ENCODE measurements at places on chromosomes 2 and 18.

GRCh38 chr2:217846321-217846743, 156.5 kb downstream of the TNS1 start:
- DNase-seq = no peak

DNA sequence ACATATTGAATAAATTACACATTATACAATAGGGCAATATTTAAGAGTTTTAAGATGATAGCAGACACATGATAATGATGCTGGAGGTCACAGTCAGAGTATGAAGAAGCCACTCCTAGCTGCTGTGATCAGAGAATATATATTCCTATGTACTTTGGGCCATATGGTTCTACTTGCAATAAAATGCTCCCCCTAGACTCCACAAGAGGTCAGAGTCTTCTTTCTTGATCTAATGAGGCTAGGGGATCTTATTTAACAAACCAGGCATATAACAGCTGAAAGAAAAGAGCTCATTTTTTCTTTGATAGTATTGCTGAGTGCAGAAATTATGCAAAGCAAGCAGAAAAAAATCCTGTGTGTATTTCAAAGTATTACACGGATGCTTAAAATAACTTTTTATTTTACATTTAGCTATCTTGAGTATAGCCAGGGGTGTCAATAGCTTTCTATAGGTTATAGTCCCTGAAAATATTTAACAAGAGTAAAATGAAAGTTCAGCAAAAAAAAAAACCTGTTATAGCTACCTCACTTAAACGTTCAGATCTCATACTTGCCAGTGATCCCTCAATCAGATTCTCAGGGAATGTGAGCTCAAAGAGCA, 748.7 kb upstream of the CHAC2 start:
- DNase-seq = no peak

GRCh38 chr2:31654241-31654640, 73.5 kb upstream of the SRD5A2 start:
- peak; percentile 0 for DNase-seq

DNA sequence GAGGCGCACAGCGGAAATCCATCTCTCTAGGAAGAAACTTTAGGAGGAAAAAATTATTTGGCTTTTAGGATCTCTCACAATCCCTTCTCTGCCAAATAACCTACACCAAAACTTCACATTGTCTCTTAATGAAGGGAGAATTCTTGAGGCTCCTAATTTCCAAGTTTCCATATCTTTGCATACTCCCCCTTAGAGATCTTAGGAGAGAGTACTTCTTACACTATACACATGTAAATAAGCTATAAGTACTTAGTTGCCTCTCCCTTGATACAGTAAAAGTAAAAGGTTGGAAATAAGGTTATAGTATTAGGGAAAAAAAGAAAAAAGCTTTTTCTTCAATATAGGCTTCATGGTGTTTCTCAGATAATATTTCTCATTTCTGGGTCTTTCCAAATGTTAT, 596.7 kb downstream of the SATB2 start:
- DNase-seq = no peak

GRCh38 chr2:22290909-22291473, 1094.0 kb upstream of the KLHL29 start:
- DNase-seq = no peak

- no peak for DNase-seq
These were observed 270.8 kb downstream of the ZEB2 start for GRCh38 chr2:144249035-144249637.

DNA sequence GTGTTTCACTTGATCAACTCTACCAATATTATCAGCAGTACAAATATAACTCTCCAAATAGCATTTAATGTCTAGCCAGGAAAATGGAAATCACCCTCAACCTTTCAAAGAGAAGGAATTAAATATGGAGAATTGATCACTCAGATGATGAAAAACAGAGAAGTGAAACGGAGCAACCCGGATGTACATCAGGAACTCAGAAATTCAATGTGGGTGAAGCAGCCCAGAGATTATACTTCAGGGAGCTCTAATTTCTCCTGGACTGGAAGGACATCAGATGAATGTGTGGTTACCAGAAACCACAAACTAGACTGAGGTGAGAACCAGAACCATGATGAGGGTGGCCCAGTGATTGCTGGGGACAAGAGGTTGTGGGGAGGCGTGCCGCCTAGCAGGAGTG, 35.5 kb upstream of the COBLL1 start:
- no peak for DNase-seq

- no peak for DNase-seq
These were observed 219.0 kb downstream of the MYO3B start for GRCh38 chr2:170396799-170397459.

DNA sequence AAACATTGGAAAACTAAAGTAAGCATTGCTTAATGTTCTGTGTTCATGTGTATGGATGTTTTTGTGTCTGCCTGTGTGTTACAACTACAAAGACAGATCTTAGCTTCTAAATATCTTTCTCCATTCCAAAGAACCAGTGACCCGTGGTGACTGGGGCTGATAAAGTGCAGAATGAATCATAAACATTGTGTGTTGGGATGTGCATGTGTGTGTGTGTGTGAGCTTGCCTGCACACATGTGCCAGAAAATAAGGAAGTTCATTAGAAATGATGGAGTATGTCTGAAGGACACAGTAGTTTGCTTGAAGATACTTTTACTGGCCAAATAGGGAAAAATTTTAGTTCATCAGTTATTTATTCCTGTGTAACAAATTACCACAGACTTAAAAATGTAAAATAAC, 756.6 kb upstream of the CELF4 start:
- no peak for DNase-seq

- DNase-seq = no peak
These were observed 20.0 kb upstream of the SGPP2 start for GRCh38 chr2:222404151-222404905.

DNA sequence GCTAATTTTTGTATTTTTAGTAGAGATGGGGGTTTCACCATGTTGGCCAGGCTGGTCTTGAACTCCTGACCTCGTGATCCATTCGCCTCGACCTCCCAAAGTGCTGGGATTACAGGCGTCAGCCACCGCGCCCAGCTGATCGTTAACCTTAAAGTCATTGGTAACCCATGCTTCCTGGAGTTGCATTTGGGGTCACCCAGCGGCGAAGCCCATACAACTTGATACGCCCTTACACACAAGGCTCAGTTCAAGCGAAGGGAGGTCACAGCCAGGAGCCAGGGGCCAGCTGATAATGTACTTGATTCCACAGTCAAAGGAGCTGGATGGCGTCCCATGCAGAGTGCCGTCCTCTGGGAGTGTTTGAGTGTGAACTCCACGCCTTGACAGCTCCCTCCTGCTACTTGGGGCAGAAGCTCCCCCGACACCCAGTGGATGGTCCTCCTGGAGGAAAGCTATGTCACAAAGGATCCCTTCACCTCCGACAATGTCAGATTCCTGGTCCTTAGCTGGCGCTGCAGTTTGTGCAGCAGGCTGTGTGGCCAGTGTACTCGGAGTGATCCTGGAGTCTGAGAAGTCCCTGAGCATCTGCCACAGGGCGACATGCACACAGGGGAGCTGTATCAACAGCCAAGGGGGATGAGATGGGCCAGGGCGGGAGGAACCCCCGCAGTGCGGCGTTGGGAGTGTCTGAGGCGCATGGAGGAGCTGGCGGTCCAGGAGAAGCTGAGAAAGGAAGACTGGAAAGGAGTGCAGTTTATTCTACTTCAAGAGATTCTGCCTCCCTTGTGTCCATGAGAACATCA, 7.9 kb downstream of the CLHC1 start:
- no peak for DNase-seq

DNA sequence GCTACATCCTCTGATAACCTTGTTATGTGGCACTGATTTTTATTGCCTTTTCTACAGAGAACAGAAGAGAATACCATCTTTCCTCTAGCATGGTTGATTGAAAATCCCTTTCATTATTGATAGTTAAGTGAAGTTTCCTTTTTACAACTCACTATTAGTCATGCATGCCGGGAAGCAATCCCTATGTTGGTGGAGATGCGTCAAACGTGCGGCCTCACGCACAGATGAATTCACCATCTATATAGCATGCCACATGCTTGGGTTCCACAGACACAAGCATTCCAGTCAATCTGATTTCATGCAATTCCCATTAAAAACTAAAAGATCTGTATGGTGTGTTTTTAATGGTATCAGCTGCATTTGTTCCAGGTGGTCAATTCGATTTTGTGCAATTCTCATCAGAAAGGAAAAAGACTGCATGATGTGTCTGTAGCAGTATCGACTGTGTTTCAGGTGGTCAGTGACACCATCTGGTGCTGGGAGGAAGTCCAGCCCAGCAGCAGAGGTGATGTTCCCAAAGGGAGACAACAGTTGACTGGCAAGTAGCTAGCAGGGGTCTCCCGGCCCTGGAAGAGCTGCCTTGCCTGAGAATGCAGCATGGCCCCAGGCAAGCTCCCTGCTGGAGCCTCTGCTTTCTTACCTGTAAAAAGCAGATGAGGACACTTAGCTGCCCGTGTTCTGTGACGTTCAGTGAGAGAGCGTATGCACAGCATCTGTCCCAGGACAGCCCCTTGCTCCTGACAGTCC, 151.3 kb upstream of the NCK2 start:
- no peak for DNase-seq

GRCh38 chr18:70489986-70490933, 201.4 kb downstream of the SOCS6 start:
- no peak for DNase-seq

- peak; percentile 44 for DNase-seq
These were observed 766 bp downstream of the MFF start for GRCh38 chr2:227325839-227326195.

- no peak for DNase-seq
These were observed 114.5 kb upstream of the STPG4 start for GRCh38 chr2:47269316-47270232.

DNA sequence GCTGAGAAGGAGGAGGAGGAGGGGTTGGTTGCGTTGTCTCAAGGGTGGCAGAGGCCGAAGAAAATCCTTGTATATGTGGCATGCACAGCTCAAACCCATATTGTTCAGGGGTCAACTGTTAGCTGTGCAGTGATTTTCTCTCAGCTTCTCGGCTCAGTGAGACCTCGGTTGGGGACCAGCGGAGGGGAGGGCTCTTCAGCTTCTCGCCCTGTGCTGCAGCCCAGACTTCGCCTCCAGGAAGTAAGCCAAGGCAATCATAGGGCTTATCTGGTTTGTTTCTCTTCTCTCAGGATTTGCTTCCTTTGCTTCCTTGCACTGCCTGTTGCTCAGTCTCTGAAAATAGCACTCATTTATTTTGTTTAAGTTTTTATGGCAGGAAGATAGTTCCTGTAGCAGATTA, 85.5 kb downstream of the SOWAHC start:
- DNase-seq = no peak

DNA sequence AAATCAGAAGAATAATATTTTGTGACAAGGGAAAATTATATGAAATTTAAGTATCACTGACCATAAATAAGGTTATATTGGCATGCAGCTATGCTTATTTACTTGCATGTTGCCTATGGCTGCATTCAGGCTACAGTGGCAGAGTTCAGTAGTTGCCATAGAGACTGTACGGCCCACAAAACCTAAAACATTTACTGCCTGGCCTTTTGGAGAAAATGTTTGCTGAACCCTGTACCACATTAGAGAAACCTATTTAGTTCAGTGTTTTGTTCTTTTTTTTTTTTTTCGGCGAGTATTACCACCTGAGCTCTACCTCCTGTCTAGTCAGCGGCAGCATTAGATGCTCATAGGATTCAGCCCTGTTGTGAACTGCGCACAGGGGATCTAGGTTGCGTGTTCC, 163.7 kb downstream of the MCFD2 start:
- no peak for DNase-seq

DNA sequence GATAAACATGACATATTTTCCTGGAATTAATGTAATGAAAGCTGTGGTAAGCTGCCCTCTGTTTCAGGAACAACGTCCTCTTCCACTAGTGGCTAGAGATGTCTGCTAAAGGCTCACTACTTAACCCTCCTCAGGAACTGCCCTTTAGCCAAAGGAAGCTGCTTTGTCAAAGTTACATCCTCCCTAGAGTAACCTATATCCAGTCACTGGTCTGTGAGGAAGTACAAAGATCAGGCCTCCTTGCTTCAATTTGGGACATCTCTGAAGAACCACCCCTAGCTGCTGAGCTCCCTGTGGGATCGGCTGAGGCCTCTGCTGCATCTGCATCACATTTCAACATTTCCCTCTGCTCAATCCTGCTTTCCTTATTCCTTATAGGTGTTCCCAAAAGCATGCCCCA, 107.8 kb downstream of the PRELID3A start:
- no peak for DNase-seq

- DNase-seq = no peak
These were observed 7.8 kb downstream of the AGAP1 start for GRCh38 chr2:235501673-235502031.

- DNase-seq = no peak
These were observed 110.2 kb downstream of the SETBP1 start for GRCh38 chr18:44790860-44791259.

DNA sequence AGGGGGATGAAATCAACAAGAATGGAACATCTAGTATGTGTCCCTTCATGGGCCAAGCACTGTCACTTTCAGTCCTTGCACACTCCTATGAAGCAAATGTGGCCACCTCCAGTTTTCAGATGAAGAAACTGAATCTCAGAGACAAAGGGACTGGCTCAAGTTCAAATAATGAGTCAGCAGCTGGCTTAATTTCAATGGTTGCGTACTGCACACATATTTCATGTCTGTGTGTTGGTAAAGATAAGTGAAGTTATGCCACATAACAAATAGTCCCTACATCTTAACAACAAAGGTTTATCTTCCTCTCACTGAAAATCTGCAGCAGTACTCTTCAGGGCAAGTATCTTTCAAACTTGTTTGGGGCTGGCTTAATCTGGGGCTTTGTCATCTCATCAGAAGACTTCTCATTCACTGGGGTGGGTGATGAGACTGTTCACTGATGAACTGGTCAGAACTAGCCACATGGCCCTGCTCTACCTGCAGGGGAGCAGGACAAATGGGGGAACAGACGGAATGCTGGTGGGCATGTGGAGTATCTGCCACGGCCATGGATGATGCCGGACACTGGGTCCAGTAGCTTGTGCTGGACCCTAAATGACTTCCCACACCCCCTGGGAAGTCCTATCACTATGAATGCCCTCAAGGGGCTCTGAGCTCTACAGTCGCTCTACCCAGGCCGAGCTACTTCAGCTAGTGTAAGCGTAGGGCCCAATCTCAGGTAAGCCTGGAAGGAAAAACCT, 263.2 kb downstream of the CYP26B1 start:
- no peak for DNase-seq

DNA sequence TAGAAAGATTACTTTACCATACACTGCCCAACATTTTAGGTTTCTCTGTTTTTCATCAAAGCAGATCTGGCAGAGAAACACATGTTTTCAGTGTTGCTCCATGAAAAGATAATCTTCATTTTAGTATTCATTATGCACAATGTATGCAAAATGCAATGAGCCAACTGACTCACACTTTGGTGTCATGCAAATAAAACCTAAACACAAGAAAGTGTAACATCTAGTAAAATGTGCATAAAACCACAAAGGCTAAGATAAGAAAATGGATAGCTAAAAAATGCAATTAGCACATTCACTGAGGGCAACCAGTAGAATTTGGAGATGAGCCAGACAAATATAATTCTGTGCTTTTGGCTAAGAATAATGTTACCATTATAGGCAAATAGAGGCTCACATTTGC, 203.5 kb upstream of the UBE2E3 start:
- no peak for DNase-seq

DNA sequence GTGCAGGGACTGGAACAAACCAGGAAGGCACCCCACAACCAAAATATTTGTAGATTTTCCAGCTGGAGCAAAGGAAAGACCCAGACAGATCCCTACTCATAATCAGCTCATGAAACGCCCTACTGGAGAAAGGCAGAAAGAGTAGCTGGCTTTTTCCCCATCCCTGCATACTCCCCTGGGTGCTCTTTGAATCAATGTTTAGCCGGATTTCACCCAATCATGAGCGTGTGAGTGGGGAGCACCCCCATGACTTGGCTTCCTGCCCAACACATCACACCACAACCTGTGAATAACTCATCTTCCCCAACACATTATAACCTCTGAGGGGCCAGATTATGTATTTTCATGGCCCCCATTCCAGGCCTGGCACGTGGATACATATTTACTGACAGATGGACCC, 35.1 kb upstream of the SLC14A1 start:
- DNase-seq = no peak

Measured in nucleus accumbens (tissue), 56 donors.